Muscle of leg (tissue), 16 donors: ENCODE measurements at places on chromosomes 3 and 15.

DNA sequence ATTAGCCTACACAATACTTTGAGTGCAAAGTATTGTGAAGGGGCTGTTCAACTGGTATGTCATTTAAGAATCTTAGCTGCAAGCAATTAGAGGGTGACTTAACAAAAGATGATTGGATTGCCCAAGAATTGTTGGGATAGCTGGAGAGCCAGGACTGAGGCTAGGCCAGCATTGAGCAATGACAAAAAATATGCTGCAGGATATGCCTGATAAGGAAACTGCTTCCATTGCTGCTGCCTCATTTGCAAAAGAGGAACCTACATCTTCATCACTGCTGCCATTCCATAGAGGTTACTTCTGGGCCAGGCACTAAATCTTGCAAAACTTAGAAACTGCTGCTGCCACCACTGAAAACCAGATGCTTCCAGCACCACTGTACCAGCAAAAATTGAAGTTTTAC lies 108.0 kb upstream of the TBC1D5 start:
- DNase-seq: no peak

DNA sequence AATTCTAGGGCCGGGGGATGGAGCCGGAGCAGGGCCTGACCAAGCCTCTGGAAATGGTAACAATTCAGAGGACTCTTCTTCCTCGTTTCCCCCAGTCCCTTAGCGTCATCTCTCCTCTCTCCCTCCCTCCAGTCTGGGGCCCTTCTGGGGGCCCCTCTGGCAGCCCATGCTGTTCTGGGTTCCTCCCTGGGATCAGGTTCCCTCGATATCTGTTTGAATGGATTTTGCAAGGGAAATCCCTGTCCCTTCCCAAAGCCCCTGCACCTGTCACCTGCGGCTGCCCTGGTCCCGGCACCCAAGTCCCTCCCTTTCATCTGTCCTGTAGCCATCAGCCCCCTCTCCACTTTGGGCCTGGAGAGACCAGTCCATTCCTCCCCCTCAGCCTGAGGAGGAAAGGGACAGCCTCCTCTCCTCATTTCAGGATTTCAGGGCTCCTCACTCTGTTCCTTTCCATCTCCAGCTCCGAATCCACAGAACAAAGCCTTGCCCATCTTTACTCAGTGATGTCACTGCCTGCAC lies 1.7 kb upstream of the PLCB2 start:
- no peak for DNase-seq

GRCh38 chr3:156455839-156456238 lies 99.1 kb downstream of the SSR3 start:
- DNase-seq: no peak

- no peak for DNase-seq
Observed at GRCh38 chr3:98359993-98360675, 6.5 kb downstream of the OR5K4 start.

- no peak for DNase-seq
Observed at GRCh38 chr3:61960976-61961375, 399.6 kb downstream of the PTPRG start.

GRCh38 chr3:194744826-194745225 lies 59.1 kb downstream of the FAM43A start:
- no peak for DNase-seq

DNA sequence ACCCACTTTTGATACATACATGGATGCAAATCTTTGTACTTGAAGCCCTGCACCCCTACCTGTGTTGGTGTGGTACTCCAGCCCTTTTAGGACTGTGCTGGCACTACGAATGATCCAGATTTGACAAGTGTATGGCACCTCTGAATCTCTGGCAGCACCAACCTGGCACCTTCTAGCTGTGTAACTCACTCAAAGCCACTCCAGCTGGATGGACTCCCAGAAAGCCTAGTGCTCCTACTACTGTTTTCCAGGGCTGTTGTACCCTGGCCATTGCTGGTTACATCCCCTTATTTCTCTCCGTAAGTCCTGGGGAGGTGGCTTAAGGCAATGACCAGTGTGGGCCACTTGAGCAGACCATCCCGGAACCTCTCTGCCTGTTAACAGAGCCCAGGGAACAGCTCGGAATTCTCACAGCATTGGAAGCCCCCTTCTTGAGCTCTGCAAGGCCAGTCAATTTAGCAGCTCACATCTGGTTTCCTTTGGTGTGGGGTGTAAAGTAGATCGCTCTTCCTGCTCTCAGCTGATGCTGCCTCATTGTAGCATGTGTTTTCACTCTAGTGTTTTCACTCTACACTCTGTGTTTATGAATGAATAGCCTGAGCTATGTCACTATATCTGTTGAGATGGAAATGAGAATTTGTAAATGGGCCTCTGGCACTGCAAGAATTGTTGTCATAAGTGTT lies 12.2 kb downstream of the CALML4 start:
- no peak for DNase-seq

DNA sequence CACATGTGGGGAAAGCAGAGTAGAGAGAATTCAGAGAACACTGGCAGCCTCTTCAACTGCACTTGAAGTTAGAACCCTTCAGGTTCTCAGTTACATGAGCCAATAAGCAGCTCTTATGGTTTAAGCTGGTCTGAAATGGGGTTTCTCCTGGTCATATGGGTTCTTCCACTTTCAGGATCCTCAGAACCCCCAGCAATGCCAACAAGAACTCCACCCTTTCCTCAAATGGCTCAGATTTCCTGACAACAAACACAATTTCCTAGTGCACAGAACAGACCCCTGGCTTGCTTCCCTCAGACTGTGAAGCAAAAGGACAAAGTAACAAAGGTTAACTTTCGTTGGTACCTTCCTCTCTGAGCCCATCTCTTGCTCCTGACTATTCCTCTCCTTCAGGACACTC lies 23.9 kb upstream of the FRMD4B start:
- DNase-seq: no peak

GRCh38 chr3:166743481-166744134 lies 636.5 kb downstream of the ZBBX start:
- DNase-seq: no peak
